ENCODE measurements at places on chromosomes 5 and 9.

DNA sequence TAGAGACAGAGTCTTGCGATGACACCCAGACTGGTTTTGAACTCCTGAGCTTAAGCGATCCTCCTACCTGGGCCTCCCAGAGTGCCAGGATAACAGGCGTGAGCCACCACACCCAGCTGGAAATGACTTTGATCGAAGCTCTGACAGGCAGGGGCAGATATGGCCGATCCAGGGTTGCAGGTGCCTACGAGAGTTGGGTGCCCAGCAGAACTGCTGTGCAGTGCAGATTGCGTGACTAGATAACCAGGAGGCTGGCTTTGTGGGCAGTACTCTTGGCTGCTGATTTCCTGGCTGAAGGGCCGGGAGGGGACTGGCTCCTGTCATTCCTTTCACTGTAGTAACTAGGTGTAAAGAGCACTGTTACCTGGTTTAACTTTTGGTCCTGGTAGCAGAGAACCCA is 11.8 kb downstream of the TBC1D13 start:
- no peak for DNase-seq

- peak; percentile 8 for DNase-seq
Observed at GRCh38 chr9:35616681-35617459, 1.3 kb downstream of the CD72 start.

- no peak for DNase-seq
Observed at GRCh38 chr9:126198854-126199253, 127.8 kb upstream of the MVB12B start.

- no peak for DNase-seq
Observed at GRCh38 chr5:91145333-91145620, 237.8 kb downstream of the ARRDC3 start.

- peak; percentile 44 for DNase-seq
Observed at GRCh38 chr5:149442563-149443182, 63.6 kb upstream of the IL17B start.

- no peak for DNase-seq
Observed at GRCh38 chr5:78519198-78519941, 129.2 kb downstream of the LHFPL2 start.

DNA sequence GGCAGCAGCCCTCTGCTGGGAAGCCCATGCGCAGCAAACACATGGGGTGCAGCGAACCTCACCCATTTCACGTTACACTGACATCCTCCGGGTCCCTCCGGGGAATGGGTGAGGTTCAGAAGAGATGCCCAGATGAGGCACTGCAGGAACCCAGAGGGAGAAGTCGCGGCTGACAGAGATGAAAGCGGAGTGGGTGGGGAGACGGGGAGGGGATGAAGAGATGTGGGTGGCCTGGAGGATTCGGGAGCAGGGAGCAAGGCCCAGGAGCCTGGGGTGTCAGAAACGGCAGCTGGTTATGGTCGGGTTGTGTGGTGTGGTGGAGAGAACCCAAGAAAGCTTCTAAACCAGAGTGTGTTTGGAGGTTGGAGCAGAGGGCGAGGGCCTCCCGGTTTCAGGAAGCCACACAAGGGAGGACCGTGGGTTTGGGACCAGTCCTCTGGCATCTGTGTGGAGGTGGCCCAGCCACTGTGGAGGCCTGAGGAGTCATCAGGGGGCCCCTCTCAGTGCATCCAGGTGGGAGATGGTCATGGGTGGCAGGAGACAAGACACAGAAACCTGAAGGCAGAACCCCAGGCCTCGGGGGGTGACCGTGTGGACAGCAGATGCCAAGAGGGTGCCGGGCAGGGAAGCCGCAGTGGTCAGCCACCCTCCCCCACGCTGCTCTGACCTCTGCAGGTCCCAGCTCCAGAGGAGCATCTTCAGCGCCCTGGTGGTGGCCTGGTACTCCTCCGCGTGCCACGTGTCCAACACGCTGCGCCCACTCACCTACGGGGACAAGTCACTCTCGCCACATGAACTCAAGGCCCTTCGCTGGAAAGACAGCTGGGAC is 8.6 kb downstream of the UCK1 start:
- DNase-seq, result no peak

DNA sequence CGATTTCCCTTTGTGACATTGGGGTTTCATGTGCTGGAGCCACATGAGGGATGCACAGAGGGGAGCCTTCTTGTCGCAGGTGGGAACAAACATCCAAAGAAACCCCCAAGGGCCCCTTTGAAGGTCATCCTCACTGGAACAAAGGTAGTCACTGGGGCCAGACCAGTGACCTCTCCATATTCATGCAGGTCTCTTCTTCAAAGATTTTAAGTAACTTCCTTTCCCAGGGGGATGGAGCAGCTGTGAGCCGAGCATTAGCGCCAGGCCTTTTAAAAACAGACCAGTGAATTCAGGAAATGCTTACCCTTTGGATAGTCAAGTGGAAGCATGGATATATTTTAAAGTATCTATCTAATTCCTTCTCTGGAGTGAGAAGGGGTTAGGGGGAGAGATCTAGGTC is 33.0 kb downstream of the DAPK1 start:
- DNase-seq, result no peak

DNA sequence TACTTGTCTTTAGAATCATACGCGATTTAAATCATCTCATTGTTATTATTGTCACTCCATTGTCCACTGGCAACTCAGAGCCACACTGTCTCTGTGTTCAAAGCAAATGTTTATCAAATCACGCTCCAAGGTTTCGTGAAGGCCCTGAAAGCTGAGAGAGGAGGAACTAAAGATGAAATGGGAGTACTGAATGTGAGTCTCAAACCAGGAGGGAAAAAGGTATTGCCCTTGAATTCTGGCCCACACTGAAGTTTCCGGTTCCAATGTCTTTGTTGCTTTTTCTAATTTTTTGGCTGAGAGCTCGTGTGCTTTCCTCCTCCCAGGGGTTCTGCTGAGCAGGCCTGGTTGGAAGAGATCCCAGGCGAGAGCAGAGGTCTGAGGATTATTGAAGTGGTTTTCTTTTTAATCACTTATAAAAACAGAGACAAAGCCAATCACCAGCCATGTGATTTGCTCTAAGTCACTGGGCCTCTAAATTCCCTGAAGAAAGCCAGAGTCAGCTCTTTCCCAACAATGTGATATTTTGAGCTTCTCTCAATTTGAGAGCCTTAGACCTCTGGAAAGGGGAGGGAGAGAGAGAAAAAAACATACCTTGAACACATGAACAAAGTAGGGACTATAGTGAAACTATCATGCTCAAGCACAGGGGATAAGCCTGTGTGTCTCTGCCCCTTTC is 420.8 kb upstream of the GRAMD2B start:
- no peak for DNase-seq

DNA sequence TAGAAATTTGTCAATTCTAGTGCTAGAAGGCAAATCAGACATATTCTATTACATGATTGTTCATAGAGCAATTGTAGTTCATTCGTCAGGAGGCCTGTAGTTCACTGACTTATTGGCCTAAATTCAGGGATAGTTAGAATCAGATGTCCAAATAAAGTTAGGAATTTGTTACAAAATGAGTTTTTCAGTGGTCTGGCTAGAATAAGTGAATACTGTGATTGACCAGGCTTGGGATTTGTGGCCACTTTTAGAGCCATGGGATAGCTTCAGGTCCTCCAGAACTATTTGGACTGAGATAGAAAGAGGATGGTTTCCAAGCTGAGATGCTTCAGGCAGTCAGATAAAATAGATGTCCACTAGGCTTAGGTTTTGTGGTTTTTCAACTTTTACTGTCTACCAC is 199.1 kb upstream of the MPDZ start:
- DNase-seq, result no peak

GRCh38 chr9:137265496-137266161 is 10.5 kb downstream of the NELFB start:
- no peak for DNase-seq

DNA sequence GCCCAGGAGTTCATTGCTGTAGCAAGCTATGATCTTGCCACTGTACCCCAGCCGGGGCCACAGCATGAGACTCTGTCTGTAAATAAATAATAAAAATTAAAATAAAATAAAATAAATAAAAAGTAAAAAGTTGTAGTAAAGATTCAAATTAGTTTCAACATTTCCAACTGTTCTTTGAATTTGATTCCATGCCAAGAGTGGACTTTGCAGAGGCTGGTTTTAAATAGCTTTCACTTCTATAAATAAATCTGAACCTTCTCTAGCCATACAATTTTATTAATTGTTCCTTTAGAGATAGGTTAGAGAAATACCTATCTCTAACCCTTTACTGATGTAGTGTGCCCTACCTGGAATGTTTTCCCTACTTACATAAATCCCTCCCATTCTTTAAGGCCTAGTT is 129.7 kb upstream of the SLIT3 start:
- no peak for DNase-seq

GRCh38 chr5:35061211-35061770 is 13.5 kb upstream of the AGXT2 start:
- DNase-seq, result no peak

DNA sequence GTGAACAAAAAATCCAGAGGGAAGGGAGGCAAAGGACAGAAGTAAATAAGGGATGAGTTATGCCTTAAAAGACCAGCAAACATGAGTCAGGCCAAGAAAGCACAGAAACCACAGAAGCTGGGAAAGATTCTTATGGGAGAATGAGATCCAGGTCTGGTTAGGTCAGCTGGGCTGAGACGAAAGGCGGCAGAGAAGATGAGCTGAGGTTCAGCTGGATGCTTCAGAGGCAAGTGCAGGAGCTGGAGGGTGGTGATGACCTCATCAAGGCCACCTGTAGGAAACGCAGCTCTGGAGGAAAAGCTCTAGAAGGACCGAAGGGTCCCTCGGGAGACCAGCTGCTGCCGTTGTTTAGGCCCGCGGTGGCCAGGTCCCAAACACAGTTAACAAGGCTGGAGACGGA is 152.0 kb downstream of the MYO10 start:
- no peak for DNase-seq

DNA sequence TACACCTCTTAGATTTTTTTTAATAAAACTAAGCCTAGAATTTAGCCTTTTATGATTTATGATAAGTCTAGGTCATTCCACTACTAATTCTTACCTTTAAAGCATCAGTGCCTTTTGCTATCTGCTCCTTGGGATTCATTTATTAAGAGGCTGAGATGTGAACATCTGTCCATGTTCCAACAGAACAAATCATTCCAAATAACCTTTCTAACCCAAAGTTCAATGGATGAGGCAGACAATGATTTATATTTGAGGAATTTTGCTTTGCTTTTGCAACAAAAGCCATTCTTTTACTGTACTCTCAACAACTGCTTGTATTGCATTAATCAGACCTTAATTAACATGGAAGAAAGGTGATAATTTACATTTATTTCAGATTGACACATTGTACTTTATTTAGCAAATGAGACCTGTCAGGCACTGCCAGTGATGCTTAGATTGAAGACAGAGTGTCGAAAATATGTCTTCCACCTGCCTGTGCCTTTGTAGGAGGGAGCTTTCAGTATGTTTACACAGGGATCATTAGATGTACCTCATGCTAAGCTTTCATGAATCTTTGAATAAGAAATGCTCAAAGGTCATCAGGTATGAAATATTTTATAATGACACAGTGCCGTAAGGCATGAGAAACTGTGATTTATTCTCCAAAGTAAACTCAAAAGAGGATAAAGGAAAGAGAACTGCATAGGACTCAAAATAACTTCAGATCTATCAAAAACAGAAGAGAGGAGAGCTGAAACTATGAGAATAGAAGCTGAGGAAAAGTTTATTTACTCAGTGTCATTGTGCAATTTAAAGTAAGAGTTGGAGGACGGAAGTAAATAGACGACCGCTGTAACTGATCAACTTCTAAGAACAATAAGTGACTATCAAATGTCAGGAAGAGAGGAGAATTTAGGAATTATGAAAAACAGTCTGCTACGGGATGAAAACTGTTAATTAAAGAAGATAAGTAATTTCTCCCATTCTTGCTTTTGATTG is 36.7 kb upstream of the IZUMO3 start:
- no peak for DNase-seq

GRCh38 chr5:172186114-172186695 is 1.8 kb downstream of the STK10 start:
- DNase-seq, result no peak

DNA sequence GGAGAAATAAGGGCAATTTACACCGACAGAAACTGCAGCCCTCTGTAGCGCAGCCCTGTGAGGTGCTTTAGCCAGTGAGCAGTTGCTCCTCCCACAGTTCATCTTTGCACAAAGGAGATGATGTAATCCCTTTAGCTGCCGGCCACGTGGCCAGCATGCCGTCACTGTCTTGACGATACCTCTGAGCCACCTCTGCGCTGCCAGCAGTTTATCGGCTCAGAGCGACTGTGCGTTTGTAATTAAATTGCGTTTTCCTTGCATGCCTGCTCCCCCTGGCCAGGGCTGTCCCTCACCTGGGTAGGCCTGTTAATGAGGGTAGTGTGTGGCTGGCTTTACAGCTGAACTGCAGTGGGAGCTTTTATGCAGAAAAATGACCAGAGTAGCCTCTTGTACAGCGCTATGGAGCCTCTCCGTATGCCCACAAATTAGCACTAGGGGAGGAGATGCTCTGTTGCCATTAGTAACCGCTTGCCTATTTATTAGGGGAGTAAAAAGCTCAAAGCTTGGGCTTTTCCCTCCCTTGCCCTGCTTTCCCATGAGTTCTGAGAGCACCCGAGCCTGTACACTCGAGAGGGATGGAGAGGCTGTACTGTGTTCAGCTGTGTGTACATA is 107.0 kb downstream of the TRIO start:
- peak; percentile 63 for DNase-seq

- DNase-seq, result peak; percentile 59
Observed at GRCh38 chr9:131748411-131748955, 8.6 kb upstream of the RAPGEF1 start.

Measured in NCI-H774 (cell line).